ENCODE measurements at places on chromosomes 2 and 18.

- no peak for DNase-seq
Measured at GRCh38 chr2:446303-446874, 158.5 kb upstream of the ALKAL2 start.

GRCh38 chr2:227335713-227336112 lies 10.7 kb downstream of the MFF start:
- no peak for DNase-seq

GRCh38 chr2:168254158-168254935 lies 7.0 kb upstream of the STK39 start:
- no peak for DNase-seq

DNA sequence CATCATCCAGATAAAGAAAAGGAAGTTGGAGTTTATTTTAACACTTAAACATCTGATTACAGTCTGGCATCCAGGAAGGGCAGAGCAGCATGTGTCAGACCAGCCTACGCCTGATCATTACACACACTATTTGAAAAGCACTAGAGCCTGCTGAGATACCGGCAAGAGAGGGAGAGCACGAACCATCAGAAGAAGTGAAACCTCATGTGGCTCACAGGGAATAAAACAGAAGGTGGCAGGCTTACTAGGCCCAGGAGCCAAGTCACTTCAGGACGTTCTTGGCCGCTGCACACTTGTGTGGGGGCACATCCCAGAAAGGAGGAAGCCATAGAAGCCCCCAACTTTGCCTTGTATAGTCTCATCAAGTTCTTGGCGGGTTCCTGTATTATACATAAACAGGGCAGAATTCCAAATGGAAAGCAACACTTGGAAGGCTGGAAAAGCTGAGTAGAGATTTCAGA lies 105.5 kb downstream of the UGGT1 start:
- DNase-seq = no peak

DNA sequence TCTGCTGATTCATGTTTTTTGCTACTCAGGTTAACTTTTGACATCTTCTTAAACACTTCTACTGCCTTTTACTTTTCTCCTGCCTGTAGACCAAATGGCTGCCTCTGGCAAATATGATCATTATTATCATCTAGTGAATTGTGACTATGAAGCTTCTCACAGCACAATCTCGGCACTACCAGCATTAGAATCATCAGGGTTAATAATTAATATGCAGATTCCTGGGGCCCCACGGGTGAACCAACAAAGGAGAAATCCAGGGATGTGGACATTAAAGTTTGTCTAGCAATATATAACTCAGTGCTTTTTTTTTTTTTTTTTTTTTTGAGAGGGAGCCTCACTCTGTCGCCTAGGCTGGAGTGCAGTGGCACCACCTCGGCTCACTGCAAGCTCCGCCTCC lies 136.1 kb downstream of the SPOPL start:
- no peak for DNase-seq

DNA sequence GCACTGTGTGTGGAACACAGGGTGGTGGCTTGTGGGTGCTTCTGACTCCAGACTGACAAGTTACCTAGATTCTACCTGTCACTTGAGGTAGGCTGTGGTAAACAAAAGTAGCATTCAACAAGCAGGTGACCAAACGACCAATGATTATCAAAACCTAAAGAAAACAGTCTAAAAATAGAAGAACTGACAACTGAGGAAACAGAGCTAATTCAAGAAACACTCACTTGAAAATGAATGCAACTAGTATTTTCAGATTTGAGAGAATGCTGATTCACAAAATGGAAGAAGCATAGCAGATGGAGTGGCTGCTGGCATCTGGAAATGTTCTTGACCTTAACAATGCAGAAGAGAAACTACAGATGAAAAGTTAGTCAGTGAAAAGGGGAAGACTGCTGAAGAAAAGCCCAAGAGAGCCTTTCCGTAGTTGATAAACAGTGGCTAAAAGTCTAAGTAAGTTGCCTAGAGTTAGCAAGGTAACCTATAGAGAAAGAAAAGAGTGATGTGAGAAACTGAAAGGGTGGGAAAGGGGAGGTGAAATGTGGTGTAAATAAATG lies 170.4 kb downstream of the NCK2 start:
- no peak for DNase-seq

DNA sequence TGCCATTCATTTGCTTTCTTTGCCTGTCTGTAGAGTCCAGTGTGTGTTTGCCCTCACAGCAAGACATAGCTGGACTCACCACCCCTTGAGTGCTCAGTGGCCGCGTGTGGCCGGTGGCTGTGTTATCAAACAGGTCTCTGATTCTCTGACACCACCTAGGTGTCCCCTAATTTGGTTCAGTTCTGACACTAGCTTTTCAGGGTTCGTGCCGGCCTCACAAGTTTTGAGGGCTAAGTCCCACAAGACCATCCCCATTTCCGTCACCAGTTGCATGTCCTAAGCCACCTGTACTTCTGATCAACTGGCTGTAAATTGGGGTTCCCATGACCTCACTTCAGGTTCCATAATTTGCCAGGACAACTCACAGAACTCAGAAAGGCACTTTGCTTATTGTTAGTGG lies 23.5 kb downstream of the NCK2 start:
- no peak for DNase-seq

DNA sequence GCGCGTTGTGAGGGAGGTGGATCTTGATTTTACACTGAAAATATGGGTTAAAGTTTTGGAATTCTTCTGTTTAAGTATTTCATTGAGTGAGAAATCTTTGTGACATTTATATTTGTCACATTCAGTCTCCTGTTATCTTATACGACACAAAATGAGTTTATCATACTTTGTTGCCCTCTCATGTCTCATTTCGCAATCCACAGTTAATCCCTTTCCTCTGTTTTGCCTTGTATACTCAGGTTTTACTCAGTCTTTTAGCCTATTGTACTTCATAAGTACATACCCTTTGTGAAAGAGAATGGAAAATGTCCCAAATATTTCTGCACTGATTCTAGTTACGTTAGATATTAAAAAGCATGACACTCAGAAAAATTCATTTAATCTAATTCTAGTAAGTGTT lies 142.7 kb downstream of the ATP9B start:
- no peak for DNase-seq

- no peak for DNase-seq
Measured at GRCh38 chr2:224308272-224308911, 93.5 kb downstream of the FAM124B start.

DNA sequence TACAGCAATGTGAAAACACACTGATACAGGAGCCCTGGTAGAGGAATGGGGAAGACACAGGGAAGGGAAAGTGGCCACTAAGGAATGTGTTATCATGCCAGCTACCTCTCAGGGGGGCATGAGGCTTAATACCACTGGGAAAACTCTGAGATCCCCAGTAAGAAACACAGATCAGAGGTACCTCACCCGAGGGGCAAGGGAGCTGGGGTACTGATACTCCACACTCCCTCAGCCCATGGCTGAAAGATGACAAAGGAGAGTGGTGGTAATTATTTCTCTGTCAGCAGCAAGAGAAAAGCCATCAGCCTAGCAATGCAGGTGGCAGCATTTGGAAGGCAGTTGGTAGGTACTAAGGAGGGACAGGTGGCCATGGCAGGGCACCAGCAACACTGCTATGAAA lies 434.8 kb downstream of the NBAS start:
- DNase-seq = no peak

- no peak for DNase-seq
Measured at GRCh38 chr2:204306667-204307066, 238.6 kb upstream of the PARD3B start.

DNA sequence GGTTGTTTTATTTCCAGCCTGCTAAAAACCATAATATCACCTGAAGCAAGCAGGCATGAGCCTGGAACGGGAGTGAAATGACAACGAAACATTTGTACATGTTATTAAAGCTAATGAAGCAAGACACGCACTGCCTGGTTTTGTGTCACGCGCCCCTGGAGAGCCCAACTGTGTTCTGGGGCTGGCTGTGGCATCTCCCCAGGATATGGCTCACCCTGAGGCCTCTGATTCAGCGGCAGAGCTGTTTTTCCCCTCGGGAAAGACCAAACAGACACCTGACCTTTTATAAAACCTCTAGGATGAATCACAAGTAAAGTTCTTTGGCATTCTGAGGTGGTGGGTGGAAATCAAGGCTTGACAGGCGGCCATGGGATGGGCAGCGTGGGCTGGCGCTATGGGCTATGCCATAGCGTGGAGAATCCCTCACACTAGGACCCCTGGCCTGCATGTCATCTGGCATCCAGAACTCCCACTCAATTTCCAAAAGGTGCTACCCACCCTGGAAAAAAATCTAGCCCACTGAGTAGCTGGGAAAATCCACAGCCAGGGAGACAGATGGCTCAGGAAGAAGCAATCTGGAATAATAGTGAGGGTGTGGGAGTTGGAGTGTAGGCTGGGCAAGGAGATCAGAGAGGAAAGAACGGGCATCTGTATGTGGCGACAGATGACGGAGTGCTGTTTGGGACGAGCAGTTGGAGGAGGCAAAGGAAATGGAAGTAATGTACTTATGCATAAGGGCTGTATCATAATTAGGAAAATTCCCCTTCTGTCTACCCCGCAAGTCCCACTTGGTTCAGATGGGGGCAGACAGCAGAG lies 262.0 kb downstream of the AFF3 start:
- no peak for DNase-seq

DNA sequence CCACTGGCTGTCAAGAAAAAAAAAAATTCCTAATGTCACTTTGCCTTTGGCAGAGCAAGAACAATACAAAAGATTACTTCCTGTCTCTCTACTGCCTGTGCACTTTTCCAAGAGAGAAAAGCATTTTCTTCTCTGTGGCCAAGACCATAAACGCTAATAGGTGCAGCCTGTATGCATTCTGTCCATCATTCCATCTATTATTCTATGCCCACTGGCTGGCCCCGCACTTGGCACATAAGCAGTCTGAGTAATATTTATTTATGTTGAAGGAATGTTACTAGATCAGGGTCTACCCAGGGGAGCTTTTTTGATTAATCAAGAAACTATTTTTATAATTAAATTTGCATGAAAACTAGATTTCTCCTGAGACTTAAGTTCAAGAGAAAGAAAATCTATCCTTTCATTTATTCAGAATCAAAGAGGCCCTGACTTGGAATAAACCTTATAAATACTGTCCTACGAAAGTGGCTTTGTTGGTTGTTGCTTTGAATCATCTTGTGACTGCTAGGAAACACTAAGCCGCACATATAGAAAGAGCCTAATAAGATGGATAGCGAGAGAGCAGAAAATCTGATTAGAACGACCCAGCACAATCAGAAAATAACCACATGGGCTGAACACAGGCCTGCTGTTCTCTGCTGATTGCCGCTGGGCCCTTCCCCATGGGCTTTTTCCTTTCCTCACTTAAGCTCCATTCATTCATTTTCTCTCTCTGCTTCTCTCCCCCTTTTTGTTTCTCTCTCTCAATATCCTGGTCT lies 59.4 kb downstream of the MMADHC start:
- DNase-seq = no peak

DNA sequence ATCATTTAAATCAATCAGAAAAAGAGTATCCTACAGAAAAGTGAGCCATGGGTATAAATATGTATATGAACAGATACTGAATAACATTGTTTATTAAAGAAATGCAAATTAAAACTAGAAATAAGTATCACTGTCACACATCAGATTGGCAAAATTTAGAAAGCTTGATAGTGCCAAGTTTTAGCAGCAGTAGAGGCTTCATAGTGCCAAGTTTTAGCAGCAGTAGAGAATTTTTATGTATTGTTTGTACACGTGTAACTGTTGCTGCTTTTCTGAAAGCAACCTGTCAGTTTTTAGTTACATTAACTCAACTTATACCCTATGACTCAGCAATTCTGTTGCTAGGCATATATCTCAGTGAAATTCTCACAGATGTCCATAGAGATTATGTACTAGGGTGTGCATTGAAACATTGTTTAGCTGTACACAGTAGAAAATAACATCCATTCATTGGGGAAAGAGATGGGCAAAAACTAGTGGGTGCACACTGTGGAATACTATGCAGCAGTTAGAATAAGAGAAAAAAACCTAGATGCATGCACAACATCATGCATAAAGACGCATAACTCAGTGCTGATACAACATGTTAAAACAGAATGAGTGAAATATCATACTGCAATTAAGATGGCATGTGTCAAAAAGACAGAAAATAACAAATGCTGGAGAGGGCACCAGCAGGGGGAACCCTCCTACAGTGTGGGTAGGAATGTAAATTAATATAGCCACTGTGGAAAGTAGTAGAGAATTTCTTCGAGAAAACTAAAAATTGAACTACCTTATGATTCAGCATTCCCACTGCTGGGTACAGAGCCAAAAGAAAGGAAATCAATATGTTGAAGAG lies 294.5 kb upstream of the NT5C1B start:
- DNase-seq = no peak

- DNase-seq = no peak
Measured at GRCh38 chr18:75962036-75962572, 532.9 kb downstream of the ZNF516 start.

DNA sequence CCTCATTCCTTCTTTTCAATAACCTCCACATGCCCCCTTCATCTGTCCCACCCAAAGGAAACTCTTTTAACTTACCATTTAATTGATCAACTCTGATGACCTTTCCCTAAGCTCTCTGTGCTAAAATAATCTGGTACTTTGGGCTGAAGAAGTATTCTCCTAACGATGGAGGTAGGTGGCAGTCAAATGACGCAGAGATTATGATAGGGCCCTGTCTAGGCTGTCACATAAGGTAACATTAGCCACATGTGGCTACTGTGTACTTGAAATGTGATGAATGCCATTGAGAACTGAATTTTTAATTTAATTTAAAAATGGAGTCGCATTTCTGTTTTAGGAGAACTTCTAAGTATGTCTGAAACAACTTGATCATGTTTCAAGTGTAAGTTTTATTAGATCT lies 140.5 kb upstream of the TNP1 start:
- no peak for DNase-seq

GRCh38 chr18:31821545-31822171 lies 61.0 kb upstream of the SLC25A52 start:
- no peak for DNase-seq

DNA sequence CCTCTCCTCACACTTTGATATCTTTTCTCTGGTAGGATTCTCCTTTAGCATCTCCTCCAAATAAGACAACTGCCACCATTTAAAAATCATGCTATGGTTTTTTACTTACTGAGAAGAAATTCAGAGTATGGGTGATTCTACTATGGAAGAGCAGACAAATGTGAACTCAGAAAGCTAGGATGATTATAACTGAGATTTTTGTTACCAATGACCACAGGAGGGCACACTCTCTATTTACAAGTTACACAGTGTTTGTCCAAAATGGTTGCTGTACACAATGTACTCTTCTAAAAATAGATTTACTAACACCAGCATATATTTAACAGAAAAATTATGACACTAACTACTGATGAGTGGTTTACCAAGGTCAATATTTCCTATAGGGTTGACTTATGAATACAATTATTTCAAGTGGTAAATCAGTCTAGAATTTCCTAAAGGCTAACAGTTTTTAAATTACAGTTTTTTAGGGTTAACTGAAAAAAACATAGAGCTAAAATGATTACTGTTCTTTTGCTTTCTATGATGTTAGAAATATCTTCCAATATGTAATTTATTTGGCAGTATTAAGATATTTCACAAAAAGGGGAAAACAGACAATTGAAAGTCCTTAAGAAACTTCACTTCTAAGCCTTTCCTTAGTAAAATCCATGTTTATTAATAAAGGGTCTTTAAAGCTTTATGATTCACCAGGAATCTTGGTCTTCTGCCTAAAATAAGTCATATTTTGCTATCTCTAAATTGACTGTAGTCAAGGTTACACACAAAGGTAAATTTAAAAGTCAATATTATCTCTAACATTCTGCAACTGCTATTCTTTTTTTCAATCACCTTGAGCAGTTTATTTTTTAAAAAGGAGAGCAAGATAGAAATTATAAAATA lies 57.2 kb downstream of the MAP4K3 start:
- DNase-seq = no peak

Measured in activated naive CD4-positive, alpha-beta T cell treated with anti-CD3 and anti-CD28 coated beads, Interleukin-2, amount 50 U/mL, for 16 hours (primary cell).